Activated T-cell treated with anti-CD3 and anti-CD28 coated beads for 48 hours (primary cell): ENCODE measurements at places on chromosomes 1 and 21.

DNA sequence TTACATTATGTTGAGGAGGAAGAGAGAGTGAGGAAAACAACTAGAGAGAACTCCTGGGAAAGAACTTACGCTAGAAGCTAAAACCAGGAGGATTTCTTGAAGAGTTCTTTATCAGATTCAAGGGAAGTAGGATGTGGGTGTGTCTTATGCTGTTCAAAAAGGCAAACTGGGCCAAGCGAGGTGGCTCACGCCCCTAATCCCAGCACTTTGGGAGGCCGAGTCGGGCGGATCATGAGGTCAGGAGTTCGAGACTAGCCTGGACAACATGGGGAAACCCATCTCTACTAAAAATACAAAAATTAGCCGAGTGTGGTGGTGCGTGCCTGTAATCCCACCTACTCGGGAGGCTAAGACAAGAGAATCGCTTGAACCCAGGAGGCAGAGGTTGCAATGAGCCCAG lies 23.1 kb downstream of the SMG7 start:
- DNase-seq: no peak

- DNase-seq: no peak
These were observed 140.3 kb downstream of the SLC30A10 start for GRCh38 chr1:219788091-219788490.

- DNase-seq: no peak
These were observed 388.7 kb downstream of the ST6GALNAC3 start for GRCh38 chr1:76463278-76463677.

GRCh38 chr1:2256435-2257244 lies 28.5 kb downstream of the SKI start:
- DNase-seq: no peak

DNA sequence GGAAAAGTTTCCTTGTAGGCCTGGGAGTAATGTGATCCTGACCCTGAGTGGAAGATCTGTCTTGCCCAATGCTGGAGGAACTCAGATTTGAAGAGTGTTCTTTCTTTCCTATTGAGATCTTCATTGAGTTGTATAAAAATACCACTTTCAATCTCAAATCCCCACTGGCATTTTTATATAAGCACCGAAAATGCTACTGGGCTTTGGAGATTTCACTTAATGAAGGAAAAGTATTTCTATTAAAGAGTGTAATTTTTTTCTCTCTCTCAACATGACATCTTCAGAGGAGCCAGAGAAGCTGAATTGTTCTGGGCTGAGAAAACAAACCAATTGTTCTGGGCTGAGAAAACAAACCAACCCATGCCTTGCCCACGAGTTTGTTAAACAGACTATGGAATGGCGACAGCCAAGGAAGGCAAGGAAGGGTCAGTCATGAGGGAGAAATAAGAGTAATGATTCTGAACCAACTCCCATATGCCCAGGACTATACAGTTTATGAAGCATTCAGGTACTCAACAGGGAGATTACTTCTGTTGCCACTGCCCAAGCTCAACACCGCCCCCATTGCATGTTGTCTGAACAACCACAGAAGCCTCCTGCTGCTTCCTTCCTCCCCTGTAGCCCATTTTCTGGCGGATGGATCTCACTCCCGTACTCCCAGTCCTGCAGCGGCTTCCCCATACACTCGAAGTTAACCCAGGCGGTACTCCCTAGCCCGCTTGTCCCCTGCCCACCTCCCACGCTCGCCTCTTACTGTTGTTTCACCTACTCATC lies 103.2 kb downstream of the BEND5 start:
- DNase-seq: no peak

DNA sequence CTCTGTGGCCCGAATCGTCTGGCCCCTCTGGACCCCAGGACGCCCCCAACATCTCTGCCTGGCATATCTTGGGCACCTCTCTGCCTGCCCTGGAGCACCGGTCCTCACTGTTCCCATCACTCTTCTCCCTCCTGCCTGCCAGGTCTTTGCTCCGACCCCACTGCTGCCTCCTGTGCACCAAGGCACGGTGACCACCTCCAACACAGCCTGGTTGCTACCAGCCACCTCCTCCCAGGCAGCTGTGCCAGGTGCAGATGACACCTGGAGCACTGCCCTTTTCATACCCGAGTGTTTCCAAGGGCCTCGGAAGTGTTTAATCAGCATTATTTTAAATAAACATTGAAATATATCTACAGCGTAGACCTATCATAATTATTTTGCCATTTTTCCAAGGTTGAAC lies 31.3 kb downstream of the PKNOX1 start:
- DNase-seq: no peak

DNA sequence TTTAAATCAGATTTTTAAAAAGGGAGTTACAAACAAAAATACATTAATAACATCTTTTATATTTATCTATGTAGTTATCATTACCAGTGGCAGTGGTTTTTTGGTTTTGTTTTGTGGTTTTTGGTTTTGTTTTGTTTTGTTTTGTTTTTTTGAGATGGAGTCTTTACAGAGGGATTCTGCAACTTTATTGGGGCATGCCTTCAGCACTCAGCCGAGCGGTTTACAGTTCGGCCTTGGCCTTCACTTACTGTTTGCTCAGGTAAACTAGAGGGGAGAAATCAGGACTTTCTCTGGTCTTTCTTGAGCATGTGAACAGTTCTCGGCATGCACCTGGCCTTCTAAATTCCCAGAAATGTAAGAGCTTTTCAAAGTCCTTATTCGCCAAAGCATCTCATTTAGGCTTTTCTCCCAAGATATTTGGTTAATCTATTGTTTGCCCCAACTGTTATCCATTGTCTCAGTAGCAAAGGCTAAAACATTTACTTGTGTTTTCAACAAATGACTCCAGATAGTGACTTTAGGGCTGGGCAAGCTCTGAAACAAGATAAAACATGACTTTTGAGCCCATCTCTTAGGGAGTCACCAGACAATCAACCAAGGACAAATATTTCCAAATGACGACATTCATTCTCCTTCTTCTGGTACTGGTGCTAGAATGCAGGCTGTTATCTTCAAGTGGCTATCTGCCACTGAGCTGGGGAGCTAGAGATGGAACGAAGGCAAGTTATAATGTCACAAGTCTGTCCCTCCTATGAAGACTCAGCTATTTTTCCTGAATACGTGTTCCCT lies 48.4 kb upstream of the ADORA3 start:
- DNase-seq: no peak

DNA sequence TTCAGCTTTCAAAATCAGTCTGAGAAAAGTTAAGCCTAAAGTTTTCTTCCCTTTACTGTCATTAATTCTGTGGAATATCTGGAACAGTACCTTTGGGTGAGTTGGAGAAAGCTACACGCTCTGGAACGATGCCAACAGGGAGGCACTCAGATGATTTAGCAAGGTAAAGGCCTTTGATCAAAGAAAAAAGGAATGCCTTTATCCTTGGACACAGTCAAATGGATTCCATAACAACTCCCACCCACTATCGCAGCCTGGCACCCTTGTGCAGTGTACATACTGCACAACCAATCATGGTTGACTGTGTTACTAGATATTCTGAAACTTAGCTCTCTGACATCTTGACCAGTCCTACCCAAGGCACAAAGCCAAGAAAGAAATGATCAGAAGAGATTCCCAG lies 218.7 kb downstream of the PATJ start:
- DNase-seq: no peak

GRCh38 chr1:184866991-184867788 lies 107.1 kb downstream of the NIBAN1 start:
- DNase-seq: no peak

DNA sequence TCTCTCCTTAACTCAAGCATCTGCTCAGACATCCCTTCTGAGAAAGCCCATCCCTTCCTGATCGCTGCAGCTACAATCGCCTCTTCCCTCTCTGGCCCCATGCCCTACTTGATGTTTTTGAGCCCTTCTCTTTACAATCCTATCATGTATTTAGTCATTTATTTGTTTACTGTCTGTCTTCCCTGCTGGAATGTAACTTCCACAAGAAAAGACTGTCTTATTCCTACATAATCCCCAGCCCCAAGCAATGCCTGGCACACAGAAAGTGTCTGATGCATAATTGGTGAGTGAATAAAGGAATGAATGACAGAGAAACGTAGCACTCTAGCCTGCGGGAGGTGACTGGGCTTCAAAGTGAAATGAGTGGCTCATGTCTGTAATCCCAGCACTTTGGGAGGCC lies 25.4 kb downstream of the ECE1 start:
- DNase-seq: no peak

- no peak for DNase-seq
These were observed 394.8 kb downstream of the PRDM2 start for GRCh38 chr1:14094611-14095400.

- DNase-seq: no peak
These were observed 190.5 kb downstream of the SEC16B start for GRCh38 chr1:177779166-177779965.

- no peak for DNase-seq
These were observed 13.0 kb downstream of the DOP1B start for GRCh38 chr21:36169470-36170128.

GRCh38 chr1:30728832-30729638 lies 5.7 kb upstream of the MATN1 start:
- DNase-seq: no peak

- no peak for DNase-seq
These were observed 53.8 kb downstream of the PRDM2 start for GRCh38 chr1:13753636-13754402.

DNA sequence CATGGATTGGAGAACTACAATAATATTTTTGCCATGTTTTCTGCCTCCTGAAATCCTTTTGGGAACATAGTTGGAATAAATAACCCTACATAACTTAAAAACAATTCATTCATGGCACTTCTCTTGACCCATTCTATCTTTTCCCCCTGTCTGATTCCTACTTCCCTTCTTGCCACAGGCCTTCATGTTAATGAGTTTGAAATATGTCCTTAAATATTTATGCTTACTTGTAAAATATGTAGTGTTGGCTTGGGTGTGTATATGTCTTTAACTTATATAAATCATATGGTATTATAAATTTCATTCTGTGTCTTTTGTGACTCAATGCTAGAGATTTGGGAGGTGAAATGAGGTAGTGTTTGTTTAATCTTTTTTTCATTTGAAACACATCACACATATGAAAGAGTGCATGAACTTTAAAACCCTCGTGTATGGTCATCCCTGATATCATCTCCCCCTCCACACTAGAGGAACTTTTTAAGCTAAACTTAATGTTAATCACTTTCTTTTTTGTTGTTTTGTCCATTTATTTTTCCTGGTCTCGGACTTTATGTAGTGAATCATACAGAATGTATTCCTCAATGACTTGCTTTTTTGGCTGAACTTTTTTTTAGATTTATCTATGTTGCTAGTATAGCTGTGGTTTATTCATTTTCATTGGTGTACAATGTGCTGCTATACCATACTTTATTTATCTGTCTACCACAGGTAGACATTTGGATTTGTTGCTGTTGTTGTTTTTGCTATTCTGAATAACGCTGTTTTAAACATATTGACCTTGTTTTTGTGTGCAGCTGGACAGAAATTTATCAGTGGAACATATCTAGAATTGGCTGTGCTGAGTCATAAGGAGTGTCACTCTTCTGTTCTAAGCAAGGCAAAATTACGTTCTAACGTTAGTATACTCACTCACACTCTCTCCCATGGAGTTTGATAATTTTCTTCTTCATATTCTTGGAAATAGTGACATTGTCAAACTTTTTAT lies 441.6 kb downstream of the PLPP3 start:
- no peak for DNase-seq

GRCh38 chr1:5832916-5833895 lies 159.0 kb downstream of the NPHP4 start:
- no peak for DNase-seq

- no peak for DNase-seq
These were observed 200.2 kb downstream of the SDCCAG8 start for GRCh38 chr1:243455760-243456651.

DNA sequence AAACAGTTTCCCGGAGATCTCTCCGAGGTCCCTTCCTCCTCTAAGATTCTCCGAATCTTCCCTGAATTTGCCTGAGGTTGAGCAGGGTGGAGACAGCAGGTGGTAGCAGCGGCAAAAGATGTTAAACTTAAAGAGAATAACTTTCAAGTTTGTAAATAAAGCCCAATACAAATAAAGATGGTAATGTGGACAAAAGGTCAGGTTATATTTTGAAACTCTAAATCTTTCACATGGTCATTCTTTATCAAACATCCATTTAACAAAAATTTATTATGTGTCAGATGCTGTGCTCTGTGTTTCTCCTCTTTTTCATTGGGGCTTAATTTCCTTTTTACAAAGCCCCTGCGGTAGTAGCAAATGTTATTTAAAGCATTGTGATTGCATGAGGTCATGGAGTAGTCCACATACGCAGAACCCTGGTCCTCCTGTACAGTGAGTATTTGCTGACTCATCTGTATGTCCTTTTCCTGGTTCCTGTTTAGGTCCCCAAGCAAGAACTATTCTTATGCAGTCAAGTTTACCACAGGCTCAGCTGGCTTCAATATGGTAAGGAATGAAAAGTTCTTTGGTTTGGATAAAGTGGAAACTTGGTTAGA lies 119.2 kb downstream of the ITSN1 start:
- no peak for DNase-seq

GRCh38 chr1:32701951-32702598 lies 495 bp downstream of the SYNC start:
- DNase-seq: no peak

- no peak for DNase-seq
These were observed 96.7 kb downstream of the PDE4B start for GRCh38 chr1:65889441-65889840.

DNA sequence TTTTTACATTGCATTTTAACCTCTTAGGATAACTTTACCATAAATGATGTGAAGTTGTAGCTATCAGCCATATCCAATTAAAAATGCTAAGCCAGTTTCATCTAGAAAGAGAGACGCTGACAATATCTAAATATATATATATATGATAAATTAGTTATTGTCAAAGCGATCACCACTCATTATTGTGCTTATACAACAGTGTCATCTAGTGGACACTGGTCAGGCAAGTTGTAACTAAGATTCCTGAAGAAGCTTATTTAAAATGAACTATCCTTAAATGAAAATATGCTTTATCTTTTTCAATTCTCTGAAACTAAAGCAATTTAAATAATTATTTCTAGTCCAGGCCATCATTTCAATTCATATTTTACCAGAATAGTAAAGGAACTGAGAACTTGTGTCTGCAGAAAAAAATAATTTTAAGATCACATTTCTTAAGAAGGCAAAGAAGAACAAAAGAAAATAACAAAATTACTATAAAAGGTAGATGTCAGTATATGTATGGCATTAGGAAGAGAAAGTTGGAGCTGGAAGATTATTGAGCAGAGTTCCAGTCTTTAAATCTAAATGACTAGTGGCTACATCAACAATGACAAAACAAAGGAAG lies 193.3 kb upstream of the SNX7 start:
- DNase-seq: no peak

- DNase-seq: no peak
These were observed 12.4 kb downstream of the HYI start for GRCh38 chr1:43441166-43441893.

GRCh38 chr1:14190508-14190907 lies 408.0 kb upstream of the KAZN start:
- no peak for DNase-seq
